ENCODE measurements at places on chromosomes 12 and 14.

DNA sequence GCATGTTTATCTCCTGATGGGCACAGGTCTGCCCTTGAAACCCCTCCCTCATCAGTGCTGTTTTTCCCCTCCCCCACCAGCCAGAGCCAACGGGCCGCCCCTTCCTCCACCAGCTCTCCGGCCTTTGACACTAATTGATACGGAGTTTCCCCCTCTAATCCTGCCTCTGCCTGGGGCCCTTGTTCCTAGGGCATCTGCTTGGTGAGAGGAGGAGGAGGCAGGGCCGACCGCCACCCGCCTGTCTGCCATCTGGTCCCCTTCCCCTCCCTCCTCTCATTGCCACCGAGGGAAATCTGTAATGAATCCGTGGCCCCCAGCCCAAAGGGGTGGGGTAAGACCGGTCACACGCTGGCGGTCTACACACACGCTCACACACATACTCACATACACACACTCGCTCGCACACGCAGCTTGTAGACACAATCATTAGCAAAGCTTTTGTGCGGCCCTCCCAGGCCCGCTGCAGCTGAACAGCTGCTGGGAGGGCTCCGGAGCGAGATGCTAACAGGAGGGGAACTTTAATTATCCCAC, 27.4 kb downstream of the SRRM4 start:
- DNase-seq, result no peak
- H3K27me3 ChIP-seq, result no peaks in the 10 kb centered on the region
- H3K4me1 ChIP-seq, result no peaks in the 10 kb centered on the region
- no peak overlapping the region for H3K27ac ChIP-seq
- no peaks in the 10 kb centered on the region for H3K36me3 ChIP-seq

- peaks cover 3% of the 10 kb centered on the region for H3K36me3 ChIP-seq
- DNase-seq, result no peak
These were observed 28.6 kb downstream of the USP44 start for GRCh38 chr12:95522692-95523091.

- H3K4me3 ChIP-seq, result no peak overlapping the region
- DNase-seq, result no peak
- H3K27ac ChIP-seq, result no peak overlapping the region
These were observed 272.8 kb upstream of the DAAM1 start for GRCh38 chr14:58915646-58916045.

- H3K27ac ChIP-seq, result peak overlapping the region; percentile 81
- no peak overlapping the region for H3K4me3 ChIP-seq
- DNase-seq, result peak; percentile 86
These were observed 9.7 kb downstream of the CKB start for GRCh38 chr14:103512701-103513611.

DNA sequence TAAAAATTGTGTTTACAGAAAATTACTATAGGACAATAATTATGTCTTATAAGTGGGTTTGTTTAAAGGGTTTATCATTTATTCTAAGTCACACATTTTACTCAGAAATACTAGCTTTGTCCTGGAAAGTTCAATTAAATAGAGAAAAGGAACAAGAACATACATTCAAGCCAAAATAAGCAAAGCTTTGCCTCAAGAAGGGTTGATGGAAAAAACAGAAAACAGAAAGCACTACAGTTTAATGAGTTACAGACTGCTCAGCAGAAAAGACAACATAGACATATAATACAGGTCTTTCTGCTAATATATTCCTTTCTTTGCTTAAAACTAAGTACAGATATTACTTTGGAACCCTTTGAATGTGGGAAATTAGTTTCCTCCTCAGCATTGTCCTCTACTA, 703.0 kb upstream of the LRFN5 start:
- H3K27ac ChIP-seq, result no peak overlapping the region
- no peak overlapping the region for H3K4me3 ChIP-seq
- no peaks in the 10 kb centered on the region for H3K27me3 ChIP-seq
- H3K4me1 ChIP-seq, result no peaks in the 10 kb centered on the region
- no peak for DNase-seq

DNA sequence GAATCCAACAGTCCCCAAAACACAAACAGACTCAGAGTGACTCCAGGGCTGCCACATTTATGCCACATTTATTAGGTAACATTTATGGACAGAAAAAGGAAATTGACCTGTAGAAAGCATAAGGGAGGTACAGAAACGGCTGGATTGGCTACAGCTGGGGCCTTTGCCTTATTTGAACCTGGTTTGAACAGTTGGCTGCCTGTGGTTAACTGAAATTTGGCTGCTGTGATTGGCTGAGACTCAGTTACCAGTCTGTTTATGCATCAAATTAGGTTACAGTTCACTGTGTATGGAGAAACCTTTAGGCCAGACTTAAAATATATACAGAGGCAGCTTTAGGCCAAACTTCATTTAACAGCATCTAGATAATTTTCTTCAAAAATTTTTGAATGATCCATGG, 27.8 kb upstream of the PCNX1 start:
- no peak overlapping the region for H3K27ac ChIP-seq
- H3K4me1 ChIP-seq, result no peaks in the 10 kb centered on the region
- no peak for DNase-seq
- H3K4me3 ChIP-seq, result no peak overlapping the region

DNA sequence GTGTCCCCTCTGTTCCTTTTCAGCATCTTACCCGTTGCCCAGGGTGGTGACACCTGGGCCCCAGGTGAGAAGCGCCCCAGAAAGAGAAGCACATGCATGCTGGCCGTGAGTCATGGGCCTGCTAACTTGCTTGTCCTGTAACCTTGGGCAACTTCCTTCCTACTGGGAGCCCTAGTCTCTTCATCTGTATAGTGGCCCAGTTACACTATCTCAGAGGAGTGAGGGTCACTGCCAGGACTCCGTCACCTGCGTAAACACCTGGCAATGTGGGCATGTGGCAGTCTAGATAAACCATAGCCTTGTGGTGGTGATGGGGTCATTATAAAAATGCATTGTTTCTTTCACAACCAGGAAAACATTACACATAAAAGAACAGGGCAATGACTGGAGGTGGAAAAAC, 125.2 kb downstream of the SLC25A47 start:
- H3K4me3 ChIP-seq, result no peak overlapping the region
- DNase-seq, result no peak
- H3K27ac ChIP-seq, result no peak overlapping the region
- no peaks in the 10 kb centered on the region for H3K36me3 ChIP-seq

DNA sequence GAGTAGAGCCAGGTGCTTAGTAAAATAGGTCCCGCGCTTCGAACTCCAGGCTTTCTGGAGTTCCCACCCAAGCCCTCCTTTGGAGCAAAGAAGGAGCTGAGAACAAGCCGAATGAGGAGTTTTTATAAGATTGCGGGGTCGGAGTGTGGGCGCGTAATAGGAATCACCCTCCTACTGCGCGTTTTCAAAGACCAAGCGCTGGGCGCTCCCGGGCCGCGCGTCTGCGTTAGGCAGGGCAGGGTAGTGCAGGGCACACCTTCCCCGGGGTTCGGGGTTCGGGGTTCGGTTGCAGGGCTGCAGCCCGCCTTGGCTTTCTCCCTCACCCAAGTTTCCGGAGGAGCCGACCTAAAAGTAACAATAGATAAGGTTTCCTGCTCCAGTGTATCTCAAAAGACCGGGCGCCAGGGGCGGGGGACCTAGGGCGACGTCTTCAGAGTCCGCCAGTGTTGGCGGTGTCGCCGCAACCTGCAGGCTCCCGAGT, 3.6 kb downstream of the SSTR1 start:
- peak overlapping the region; percentile 48 for H3K27ac ChIP-seq
- no peaks in the 10 kb centered on the region for H3K27me3 ChIP-seq
- peak overlapping the region; percentile 11 for H3K4me3 ChIP-seq
- DNase-seq, result peak; percentile 77

- H3K4me3 ChIP-seq, result no peak overlapping the region
- H3K4me1 ChIP-seq, result peaks cover 10% of the 10 kb centered on the region
- H3K36me3 ChIP-seq, result no peaks in the 10 kb centered on the region
- DNase-seq, result peak; percentile 77
These were observed 18.3 kb downstream of the NOC4L start for GRCh38 chr12:132162508-132163031.

- no peaks in the 10 kb centered on the region for H3K36me3 ChIP-seq
- DNase-seq, result no peak
- peaks cover 73% of the 10 kb centered on the region for H3K4me1 ChIP-seq
These were observed 12.4 kb downstream of the FBRSL1 start for GRCh38 chr12:132502149-132502881.

- H3K4me3 ChIP-seq, result no peak overlapping the region
- H3K4me1 ChIP-seq, result no peaks in the 10 kb centered on the region
- no peak for DNase-seq
- H3K27me3 ChIP-seq, result no peaks in the 10 kb centered on the region
- H3K27ac ChIP-seq, result no peak overlapping the region
These were observed 1024.9 kb downstream of the TMEM121 start for GRCh38 chr14:106551265-106551664.

GRCh38 chr12:9022592-9022991, 33.2 kb downstream of the KLRG1 start:
- H3K36me3 ChIP-seq, result no peaks in the 10 kb centered on the region
- H3K27me3 ChIP-seq, result no peaks in the 10 kb centered on the region
- no peak for DNase-seq
- H3K27ac ChIP-seq, result no peak overlapping the region

GRCh38 chr14:65832431-65833266, 420.1 kb downstream of the FUT8 start:
- no peaks in the 10 kb centered on the region for H3K4me1 ChIP-seq
- no peak overlapping the region for H3K4me3 ChIP-seq
- no peaks in the 10 kb centered on the region for H3K36me3 ChIP-seq
- H3K27ac ChIP-seq, result no peak overlapping the region

DNA sequence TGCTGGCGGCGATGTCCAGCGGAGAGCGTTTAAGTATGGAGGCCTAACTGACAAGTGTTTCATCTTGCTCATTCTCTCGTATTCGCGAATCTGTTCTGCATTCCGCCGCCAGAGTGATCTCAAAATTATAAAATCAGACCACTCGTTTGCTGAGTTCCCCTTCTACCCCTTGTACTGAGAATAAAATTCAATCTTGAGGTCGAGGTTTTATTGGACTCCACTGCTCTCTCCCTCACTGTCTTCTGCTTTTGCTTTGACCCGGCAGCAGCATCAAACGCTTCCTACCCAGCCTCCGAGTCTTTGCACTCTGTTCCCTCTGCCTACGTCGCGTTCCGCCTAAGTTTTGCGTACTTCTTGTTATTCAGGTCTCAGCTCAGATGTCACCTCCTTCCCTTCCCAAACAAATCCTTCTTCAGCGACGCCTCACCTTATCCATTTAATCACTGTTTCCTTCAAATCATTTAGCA, 462 bp downstream of the KNTC1 start:
- H3K27ac ChIP-seq, result peak overlapping the region; percentile 99
- H3K4me3 ChIP-seq, result peak overlapping the region; percentile 58
- DNase-seq, result peak; percentile 36

- H3K27ac ChIP-seq, result no peak overlapping the region
- peaks cover 13% of the 10 kb centered on the region for H3K4me1 ChIP-seq
- no peak overlapping the region for H3K4me3 ChIP-seq
- DNase-seq, result no peak
- H3K27me3 ChIP-seq, result no peaks in the 10 kb centered on the region
These were observed 19.2 kb downstream of the ITPR2 start for GRCh38 chr12:26813812-26814211.

- H3K4me1 ChIP-seq, result no peaks in the 10 kb centered on the region
- no peaks in the 10 kb centered on the region for H3K36me3 ChIP-seq
- no peak overlapping the region for H3K27ac ChIP-seq
- no peak for DNase-seq
- no peaks in the 10 kb centered on the region for H3K27me3 ChIP-seq
- H3K4me3 ChIP-seq, result no peak overlapping the region
These were observed 81.6 kb downstream of the LLPH start for GRCh38 chr12:66048835-66049537.

DNA sequence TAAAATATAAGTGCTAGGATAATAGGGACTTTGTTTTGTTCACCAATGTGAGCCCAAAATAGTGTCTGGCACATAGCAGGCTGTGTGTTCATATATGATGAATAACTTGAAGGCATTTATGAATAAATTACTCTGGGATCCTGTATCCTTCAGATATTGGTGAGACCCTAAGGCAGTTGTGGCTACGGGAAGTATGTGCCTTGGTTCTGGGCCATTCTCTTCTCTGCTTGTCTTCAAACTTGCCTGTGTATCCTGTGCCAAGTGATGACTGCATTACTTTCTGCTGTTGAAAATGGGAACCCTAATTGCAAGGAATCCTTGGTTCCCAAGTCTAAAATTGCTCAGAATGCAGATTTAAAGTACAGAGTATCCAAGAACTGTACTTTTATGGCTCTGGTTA, 67.6 kb upstream of the KTN1 start:
- no peaks in the 10 kb centered on the region for H3K27me3 ChIP-seq
- no peaks in the 10 kb centered on the region for H3K4me1 ChIP-seq
- H3K27ac ChIP-seq, result no peak overlapping the region
- H3K4me3 ChIP-seq, result no peak overlapping the region

- H3K27me3 ChIP-seq, result no peaks in the 10 kb centered on the region
- no peak for DNase-seq
- no peaks in the 10 kb centered on the region for H3K4me1 ChIP-seq
- H3K4me3 ChIP-seq, result no peak overlapping the region
These were observed 78.9 kb upstream of the RESF1 start for GRCh38 chr12:31880340-31880739.

GRCh38 chr12:124100572-124101178, 127.7 kb downstream of the ZNF664 start:
- H3K4me1 ChIP-seq, result no peaks in the 10 kb centered on the region
- H3K36me3 ChIP-seq, result no peaks in the 10 kb centered on the region
- DNase-seq, result no peak
- no peak overlapping the region for H3K4me3 ChIP-seq

GRCh38 chr12:77725611-77726010, 105.1 kb upstream of the NAV3 start:
- H3K27ac ChIP-seq, result no peak overlapping the region
- H3K4me3 ChIP-seq, result no peak overlapping the region
- H3K4me1 ChIP-seq, result no peaks in the 10 kb centered on the region
- no peak for DNase-seq

DNA sequence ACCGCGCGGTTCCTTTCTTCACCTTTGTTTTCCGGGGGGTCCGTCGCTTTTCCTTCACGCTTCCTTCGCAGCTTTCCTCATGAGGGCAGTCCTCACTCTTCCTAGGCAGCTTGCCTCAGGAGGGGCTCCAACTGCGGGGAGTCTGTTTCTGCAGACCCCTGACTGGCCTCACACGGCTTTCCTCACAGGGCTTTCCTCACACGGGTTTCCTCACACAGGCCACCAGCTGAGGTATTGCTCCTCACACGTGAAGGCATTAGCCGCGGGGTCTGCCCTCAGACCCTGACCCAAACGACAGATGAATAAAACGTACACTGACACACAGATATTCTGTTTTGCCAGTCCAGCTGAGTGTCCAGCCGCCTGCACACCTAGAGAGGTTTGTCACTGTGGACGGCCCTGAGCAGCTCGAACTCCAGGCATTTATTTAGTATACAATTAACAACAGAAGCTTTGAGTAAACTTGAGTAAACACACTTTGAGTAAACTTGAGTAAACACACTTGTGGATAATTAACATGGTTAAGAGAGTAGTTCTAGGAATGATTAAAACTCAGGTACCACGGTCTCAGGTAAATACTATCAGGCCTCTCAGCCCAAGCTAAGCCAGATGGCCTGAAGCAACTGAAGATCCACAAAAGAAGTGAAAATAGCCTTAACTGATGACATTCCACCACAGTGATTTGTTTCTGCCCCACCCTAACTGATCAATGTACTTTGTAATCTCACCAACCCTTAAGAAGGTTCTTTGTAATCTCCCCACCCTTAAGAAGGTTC, 16.1 kb upstream of the LYZ start:
- peak overlapping the region; percentile 51 for H3K4me3 ChIP-seq
- peak overlapping the region; percentile 69 for H3K27ac ChIP-seq
- H3K36me3 ChIP-seq, result no peaks in the 10 kb centered on the region
- H3K27me3 ChIP-seq, result no peaks in the 10 kb centered on the region

- H3K36me3 ChIP-seq, result peaks cover 14% of the 10 kb centered on the region
- no peak overlapping the region for H3K27ac ChIP-seq
- no peaks in the 10 kb centered on the region for H3K27me3 ChIP-seq
- H3K4me3 ChIP-seq, result no peak overlapping the region
- H3K4me1 ChIP-seq, result peaks cover 23% of the 10 kb centered on the region
These were observed 88.4 kb upstream of the DYNC1H1 start for GRCh38 chr14:101875727-101876554.

Measured in upper lobe of left lung (tissue), 6 donors.